ENCODE measurements at places on chromosomes 1 and 21. TPM values are rescaled to one million over a fixed set of nuclear protein-coding genes. Genes with fewer than 3 reads are reported as not detected.

DNA sequence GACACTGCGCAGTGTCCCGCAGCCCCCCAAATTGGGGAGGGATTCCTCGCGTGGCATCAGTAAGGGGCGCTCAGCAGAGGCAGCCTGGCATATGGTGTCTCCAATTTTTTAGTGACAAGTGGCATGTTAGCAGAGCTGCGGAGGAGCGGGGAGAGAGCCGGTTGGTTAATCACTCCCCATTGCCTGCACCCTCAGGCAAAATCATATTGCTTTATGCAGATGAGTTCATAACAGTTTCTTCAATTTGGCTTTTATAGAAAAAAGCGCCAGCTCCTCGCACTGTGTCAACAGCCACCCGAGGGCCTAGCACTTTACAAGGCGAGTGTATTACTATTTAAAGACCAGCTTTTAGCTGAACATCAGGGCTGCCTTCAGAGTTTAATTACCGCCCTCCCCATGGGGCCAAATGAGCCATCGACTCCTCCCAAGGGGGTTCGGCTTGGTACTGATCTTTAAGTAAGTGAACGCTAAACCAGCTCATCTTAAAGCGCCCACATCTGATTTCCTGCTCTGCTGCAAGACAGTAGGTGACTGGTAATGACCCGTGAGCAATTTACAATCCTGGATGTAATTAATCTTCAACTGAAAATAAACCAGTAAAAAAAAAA, 298.9 kb downstream of the DSCAM start:
- no peak for DNase-seq

DNA sequence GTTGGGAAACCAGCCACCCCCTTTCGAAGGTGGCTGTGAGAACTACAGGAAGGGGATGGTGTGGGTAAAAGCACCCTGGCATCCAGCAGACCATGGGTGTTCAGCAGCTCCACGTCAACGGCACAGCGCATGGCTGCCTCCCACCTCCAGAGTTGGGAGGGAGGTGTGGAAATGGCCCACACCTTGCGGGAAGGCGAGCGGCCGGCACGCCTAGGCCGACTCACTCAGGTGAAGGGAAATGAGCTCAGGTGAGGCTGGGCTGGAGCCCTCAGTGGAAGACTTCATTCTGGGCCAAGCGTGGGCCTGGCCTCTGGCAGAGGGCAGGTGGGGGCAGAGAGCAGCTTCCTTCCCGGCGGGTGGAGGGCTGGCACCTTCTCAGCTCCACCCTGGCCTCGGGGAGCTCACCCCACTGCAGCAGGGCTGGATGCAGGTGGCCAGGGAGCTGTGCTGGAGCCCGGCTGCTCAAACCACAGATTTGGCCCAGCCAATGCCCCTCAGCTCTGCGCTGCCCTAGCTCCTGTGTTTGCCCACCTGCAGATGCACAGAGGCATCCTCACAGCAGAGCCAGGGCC, 24.8 kb upstream of the ALDH4A1 start:
- no peak for DNase-seq

- no peak for DNase-seq
These were observed 8.0 kb downstream of the FAAH start for GRCh38 chr1:46401964-46402626.

USH2A gene
- not detected for total RNA-seq

- DNase-seq: no peak
These were observed 78.0 kb upstream of the OLIG2 start for GRCh38 chr21:32947736-32948135.

OLFML3 gene
- total RNA-seq: 1.0 TPM

HCN3 gene
- 3.6 TPM for total RNA-seq

- no peak for DNase-seq
These were observed 6.5 kb downstream of the AIRE start for GRCh38 chr21:44291936-44292811.

DNA sequence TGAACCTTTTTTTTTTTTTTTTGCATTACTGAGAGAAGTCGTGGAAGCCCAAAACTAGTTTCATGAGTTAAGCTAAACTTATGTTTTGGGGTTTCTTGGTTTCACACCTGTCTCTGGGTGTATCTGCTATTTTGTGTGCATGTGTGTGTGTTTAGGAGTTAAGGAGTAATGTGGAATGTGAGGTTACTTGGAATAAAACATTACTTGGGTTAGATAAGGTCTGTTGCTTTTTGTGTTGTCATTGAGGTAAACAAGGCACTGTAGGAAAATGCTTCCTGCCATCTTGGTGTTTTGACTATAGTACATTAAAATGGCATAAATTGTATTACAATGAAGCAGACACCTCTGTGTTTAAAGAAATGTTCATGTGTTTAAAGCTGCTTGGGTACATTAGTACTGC, 2.9 kb downstream of the TENT5C start:
- DNase-seq: no peak

DNA sequence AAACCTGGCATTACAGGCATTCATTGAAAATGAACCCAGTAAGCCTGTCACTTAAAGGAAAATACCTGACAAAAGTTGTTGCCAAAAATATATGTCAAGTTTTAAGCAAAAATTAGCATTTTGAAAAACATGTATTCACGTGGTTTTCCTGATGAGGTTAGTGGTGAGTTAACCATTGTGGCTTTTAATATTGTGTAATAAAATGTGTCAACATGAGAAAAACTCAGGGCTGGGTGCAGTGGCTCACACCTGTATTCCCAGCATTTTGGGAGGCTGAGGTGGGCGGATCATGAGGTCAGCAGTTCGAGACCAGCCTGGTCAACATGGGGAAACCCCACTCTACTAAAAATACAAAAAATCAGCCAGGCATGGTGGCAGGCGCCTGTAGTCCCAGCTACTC, 731.4 kb downstream of the KCNT2 start:
- no peak for DNase-seq

DNA sequence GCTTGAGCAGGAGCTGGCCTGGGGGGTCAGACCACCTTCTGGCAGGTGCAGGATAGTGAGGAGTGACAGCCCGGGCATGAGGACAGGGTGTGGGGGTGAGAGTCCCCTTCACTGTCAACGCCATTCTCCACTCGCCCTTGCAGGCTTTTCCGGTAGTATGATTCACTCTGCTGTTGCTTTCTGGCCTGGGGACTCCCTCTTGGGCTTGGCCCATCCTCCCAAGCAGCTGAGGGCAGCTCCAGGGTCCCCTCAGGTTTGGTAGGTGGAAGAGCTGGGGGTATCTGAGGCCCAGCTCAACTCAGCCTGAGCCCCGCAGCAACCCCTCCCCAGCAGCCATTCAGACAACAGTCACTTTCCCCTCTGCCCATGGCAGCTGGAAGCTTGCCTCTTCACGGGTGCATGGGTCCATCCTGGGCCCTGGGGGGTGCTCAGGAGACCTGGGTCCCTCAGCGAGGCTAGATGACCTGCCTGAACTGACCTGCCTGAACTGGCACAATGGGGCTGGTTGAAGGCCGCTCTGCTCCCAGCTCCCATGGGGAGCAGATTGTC, 1.3 kb downstream of the CLDN19 start:
- no peak for DNase-seq

GRCh38 chr1:21568006-21568746, 59.0 kb downstream of the ALPL start:
- DNase-seq: no peak

KLHL20 gene
- 19.7 TPM for total RNA-seq

GRCh38 chr1:43669878-43670277, 19.9 kb downstream of the KDM4A start:
- no peak for DNase-seq

PPP1R12B gene
- total RNA-seq: 27.0 TPM
